Left hindlimb (tissue), 1 donor: ENCODE measurements at places on chromosomes 4 and X.

DNA sequence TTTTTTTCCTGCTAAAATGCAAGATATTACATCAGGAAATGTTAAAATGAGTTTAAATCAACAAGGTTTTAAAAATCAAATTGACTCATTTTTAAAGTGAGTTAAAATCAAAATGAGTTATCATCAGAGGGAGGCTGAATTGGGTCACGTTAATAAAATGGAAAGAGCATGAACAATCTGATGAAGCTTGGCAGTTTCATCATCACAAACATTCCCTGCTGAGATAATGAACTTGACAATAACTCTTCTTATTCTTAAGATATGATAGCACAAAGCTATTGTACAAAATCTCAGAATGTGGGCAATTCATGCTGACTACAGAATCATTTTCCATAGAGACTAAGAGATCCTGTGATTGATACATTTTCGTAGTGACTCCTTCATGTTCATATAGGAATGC, 1086.7 kb downstream of the STIM2 start:
- no peak for DNase-seq

GRCh38 chr4:110211007-110211769, 12.8 kb upstream of the ELOVL6 start:
- no peak for DNase-seq

GRCh38 chrX:71103110-71103983, 3.2 kb downstream of the CXorf65 start:
- DNase-seq: peak; percentile 61

- peak; percentile 66 for DNase-seq
Measured at GRCh38 chr4:140856621-140857062, 100.5 kb upstream of the TBC1D9 start.

DNA sequence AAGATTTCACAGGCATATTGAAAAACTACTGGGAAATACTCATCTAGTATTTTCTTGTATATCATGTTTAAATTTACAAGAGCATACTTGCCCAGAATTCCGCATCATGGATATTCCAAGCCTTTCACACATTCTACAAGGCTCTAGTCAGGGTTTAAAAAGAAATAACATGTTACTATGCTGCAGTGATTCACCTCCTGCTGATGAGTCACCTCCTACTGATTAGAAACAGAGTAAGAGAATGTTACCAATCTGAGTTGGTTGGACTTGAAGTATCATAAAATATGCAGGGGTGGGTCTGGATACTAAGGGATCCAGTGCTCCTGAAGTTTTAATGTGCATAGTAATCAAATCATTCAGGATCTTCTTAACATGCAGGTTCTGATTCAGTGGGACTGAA, 192.0 kb upstream of the ANK2 start:
- DNase-seq: no peak

GRCh38 chr4:100356172-100356571, 161.7 kb downstream of the EMCN start:
- DNase-seq: no peak
